ENCODE measurements at places on chromosomes 7 and 10. TPM values are rescaled to one million over a fixed set of nuclear protein-coding genes. Genes with fewer than 3 reads are reported as not detected.

Gene CDK1
- polyA plus RNA-seq, result 14.4 TPM

Gene WDR86
- polyA plus RNA-seq, result 8.6 TPM

Gene NOS3
- polyA plus RNA-seq, result 28.4 TPM

Gene TRIM73
- 2.8 TPM for polyA plus RNA-seq

Gene PPP1R3A
- polyA plus RNA-seq, result not detected

Gene PRR15
- 0.06 TPM for polyA plus RNA-seq

Gene NAT16
- polyA plus RNA-seq, result not detected

Gene CYP3A7
- polyA plus RNA-seq, result not detected

Gene OR9A2
- polyA plus RNA-seq, result not detected
